ENCODE measurements at places on chromosomes 3 and 15.

- no peak for DNase-seq
These were observed 580.6 kb upstream of the ADAMTS9 start for GRCh38 chr3:65268426-65268825.

GRCh38 chr15:41703120-41703519, 42.9 kb downstream of the MGA start:
- no peak for DNase-seq

- no peak for DNase-seq
These were observed 1020.3 kb upstream of the CADM2 start for GRCh38 chr3:83938491-83938890.

DNA sequence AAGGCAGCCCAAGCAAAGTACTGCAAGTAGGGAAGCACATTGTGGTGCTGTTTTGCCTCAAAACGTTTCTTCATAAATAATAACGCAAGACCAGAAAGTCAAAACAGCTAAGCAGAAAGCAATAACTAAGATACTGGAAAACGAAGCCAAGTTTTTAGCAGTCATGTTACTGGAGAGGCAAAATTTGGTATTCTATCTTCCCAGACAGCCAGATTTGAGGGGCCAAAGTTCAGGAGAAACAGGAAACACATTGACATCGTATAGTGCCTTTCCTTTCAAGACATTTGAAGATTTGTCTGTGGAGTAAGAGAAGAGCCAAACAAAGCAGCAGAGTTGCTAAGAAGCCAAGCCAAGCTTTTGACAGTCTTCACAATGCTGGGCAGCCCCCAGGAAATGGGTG, 843.6 kb upstream of the NECTIN3 start:
- DNase-seq: no peak

- DNase-seq: no peak
These were observed 35.4 kb downstream of the CD200R1L start for GRCh38 chr3:112811131-112811884.

- no peak for DNase-seq
These were observed 23.4 kb downstream of the NRROS start for GRCh38 chr3:196662711-196663571.

DNA sequence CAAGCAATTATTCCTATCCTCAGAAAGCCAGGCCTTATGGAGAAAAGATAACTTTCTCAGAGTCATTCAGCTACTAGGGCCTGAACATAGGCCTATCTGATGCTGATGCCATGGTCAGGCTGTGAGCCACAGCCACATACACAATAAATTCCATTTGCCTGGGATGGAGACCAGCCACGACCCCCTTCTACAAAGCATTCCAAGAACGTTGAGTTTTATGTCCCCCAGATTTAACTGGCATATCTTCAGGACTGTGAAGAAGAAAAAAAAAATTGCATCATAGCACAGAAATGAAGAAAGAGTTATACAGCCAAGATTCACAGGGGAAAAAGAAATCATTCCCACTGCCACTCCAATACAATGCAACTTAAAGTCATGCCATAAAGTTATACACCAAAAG, 100.0 kb downstream of the THBS1 start:
- no peak for DNase-seq

- DNase-seq: no peak
These were observed 53.4 kb downstream of the GLCE start for GRCh38 chr15:69213786-69214185.

DNA sequence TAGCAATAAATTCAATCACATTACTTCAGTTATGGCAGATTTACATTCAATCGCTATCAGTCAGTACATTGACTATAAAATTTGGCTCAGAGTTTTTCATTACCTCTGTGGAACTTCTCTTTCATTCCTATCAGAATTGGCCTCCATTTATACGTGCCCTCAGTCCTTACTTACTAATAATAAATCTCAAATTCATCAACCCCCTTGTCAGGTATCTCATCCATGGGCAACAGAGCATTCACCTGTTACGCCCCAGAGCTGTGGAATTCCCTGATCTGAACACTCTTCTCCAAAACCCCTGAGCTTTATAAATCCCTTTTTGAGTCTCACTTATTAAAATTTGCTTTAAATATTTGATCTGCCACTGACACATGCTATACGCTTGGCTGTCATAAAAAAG, 492.9 kb downstream of the GBE1 start:
- DNase-seq: no peak

GRCh38 chr3:188208516-188208981, 54.6 kb downstream of the LPP start:
- DNase-seq: no peak

GRCh38 chr15:83837945-83838571, 184.1 kb downstream of the ADAMTSL3 start:
- peak; percentile 55 for DNase-seq

DNA sequence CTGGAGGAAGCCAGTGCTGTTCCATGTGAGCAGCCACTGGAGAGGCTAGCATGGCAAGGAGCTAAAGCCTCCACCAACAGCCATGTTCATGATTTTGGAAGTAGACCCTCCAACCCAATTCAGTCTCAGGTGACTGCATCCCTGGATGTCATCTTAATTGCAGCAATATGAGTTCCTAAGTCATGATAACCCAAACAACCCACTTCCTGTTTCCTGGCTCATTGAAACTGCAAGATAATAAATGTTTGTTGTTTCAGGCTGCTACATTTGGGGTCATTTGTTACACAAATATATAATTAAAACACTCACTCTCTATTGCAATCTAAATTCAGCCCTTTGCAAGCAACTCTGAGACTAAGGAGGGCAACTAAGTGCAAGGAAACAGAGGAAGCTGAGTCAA, 62.4 kb upstream of the SLC24A5 start:
- no peak for DNase-seq

GRCh38 chr15:48754011-48754410, 56.9 kb downstream of the CEP152 start:
- DNase-seq: no peak

DNA sequence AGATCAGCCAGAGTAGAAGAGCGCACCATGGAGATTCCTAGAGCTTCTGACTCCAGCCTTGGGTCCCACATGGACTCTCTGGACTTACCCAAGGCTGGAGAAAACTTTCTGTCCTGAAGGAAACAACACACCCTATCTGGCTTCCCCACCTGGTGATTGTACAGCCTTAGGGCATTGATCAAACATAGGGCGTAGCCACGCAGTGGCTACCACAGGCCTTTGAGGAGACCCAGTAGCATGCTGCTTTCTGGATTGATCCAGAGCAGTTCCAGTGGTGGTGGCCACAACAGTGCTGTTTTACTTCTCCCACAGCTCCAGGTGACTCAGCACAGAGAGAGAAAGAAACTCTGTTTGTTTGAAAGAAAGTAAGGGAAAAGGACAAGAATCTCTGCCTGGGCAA, 23.5 kb downstream of the PYDC2 start:
- no peak for DNase-seq

DNA sequence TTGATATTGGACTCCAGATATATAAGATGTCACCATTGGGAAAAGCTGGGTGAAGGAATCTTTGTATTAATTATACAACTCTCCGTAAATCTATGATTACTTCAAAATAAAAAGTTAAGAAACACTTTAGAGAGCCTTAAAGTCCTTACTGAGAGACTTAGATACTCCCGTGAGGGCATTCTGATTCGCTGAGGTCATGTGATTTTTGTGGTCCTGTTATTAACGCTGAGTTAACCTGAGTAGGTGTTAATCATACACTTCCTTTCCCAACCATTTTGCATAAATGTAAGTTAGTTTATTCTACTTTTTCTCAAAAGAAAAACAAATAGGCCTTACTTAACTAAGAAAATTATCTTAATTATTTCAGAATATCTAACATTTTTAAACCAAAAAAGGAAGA, 67.1 kb upstream of the LMOD3 start:
- no peak for DNase-seq

GRCh38 chr3:34053626-34054025, 255.2 kb downstream of the PDCD6IP start:
- no peak for DNase-seq

DNA sequence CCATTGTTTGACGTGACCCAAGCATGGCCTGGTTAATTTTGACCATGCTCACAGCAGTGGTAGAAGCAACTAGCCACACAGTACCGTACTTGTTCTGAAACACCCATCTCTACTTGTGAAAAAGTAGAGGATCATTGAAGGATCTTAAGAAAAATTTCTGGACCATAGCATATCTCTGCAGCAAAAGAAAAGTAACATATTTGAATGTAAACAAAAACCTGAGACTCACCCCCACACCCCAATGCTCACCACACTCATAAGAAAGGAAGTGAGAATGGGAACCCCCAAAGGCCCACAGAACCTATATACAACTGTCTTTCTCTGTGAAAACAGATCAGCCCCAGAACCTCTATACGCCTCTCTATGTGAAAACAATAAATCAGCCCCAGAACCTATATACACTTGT, 33.8 kb upstream of the TFRC start:
- DNase-seq: no peak

DNA sequence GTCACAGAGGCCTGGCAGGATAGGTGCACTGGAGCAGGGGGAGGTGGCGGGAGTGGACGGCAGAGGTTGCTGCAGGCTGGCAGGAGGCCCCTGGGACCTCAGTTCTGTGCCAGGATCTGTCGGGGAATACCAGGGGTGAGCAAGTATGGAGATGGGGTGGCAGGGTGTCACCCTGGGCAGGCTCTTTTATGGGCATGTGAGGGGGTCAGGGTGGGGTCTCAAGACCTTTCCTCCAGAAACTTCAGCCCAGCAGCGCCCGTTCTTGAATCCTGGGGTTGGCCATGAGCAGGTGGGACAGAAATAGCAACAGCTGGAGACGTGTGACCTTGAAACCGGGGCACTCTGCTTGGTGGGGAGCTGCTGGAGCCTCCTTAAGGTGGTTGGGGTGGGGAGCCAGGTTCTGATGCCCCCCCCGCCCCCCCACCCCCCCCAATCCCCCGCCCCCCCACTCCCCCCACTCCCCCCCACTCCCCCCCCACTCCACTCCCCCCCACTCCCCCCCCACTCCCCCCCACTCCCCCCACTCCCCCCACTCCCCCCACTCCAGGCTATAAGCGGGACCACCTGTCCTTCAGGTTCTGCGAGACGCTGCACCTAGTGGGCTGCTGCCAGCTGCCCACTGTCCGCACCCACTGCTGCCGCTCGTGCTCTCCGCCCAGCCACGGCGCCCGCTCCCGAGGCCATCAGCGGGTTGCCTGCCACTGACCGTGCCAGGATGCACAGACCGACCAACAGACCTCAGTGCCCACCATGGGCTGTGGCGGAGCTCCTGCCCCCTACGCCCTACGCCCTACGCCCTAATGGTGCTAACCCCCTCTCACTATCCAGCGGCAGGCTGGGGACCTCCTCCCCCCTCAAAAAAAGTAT, 84.9 kb downstream of the TBC1D2B start:
- DNase-seq: peak; percentile 61

- DNase-seq: peak; percentile 83
These were observed 2.9 kb upstream of the USP3 start for GRCh38 chr15:63501256-63502089.

DNA sequence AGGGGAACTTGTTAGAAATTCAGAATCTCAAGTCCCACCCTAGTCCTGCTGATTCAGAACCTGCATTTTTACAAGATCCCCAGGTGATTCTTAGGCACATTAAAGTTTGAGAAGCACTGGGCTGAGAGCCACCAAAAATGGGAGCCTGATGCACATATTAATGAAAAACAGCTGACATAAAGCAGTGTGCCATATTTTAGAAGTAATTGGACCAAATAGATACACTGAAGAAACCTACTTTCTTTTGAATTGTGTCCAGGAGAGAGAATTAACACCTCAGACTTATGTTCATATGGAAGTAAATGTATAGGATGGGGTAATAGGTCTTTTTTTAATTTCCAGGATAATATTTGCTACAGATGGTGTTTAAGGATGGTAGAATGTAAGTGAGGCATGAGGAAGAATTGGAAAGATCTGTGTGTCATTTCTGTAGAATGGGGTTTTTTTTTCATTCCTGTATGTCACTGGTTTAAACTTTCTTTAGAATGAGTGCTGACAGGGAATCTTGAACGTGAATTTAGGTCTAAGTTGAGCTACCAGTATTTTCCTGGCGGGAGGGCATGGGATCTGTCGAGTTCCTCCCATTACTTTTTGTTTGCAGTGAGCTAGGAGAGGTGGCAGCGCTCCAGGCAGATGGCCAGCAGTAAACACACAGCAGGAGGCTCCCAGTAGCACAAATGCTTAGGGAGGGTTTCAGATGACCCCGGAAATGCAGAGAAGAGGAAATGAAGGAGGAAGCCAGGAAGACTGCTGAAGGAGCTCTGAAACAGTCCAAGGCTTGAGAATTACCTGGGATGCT, 185.6 kb downstream of the PLCL2 start:
- DNase-seq: peak; percentile 72

GRCh38 chr15:40082195-40082883, 26.3 kb downstream of the BMF start:
- DNase-seq: no peak

GRCh38 chr3:137105277-137105977, 147.6 kb downstream of the IL20RB start:
- DNase-seq: no peak

DNA sequence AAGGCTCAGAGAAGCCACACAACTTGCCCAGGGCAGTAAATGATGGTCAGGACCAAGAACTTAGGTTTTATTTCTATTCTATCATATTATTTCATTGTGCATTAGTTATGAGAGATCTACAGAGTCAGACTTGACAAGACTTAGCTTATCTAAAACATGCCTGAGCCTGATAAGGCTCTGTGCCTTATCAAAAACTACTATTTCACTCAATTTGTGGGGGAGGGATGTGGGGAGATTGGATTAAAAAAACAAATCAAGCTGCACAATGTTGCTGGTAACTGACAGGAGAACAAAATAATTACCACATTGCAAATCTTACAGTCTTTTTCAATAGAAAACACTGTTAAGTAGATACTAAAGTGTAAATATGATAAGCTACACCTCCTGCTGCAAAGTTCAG, 16.0 kb downstream of the HACD2 start:
- no peak for DNase-seq

- no peak for DNase-seq
These were observed 296.4 kb upstream of the TPRG1 start for GRCh38 chr3:188875413-188875812.
